ENCODE measurements at places on chromosomes 2 and 18.

- DNase-seq: peak; percentile 67
Observed at GRCh38 chr2:159968279-159968900, 94.0 kb downstream of the PLA2R1 start.

DNA sequence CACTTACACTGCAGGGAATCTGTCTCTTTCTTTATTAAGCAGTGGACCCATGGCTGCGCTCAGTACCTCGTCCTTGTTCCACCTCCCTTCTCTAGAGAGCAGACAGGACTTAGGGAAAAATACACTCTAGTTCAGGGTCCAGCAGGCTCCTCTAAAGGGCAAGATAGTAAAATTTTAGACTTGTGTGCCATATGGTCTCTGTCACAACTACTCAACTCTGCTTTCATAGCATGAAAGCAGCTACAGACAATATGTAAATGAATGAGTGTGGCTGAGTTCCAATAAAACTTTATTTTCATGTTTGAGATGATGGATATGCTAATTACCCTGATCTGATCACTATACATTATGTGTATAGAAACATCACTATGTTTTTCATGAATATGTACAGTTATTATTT, 163.1 kb downstream of the BABAM2 start:
- no peak for DNase-seq

GRCh38 chr2:23782646-23783045, 144.3 kb downstream of the ATAD2B start:
- no peak for DNase-seq

- DNase-seq: no peak
Observed at GRCh38 chr2:234075947-234076346, 25.4 kb downstream of the SPP2 start.

GRCh38 chr18:39403121-39403520, 1837.5 kb upstream of the CELF4 start:
- no peak for DNase-seq

DNA sequence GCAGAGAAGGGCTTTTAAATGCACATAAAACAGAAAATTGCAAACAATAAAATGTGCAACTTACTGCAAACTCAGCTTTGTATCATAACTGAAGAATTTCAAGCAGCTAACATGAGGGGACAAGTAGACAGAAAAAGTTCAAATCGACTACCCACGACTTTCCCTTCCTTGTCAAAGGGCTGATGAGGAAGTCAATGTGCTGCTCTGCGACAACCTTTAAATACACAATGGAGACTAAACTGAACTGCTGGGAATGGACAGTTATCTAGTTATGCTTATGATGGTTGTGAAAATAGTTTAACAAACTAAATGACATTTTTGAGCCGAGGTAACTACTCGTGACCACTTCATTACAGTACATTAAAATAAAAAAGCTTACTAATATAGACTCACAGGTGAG, 84.1 kb downstream of the INO80D start:
- no peak for DNase-seq

Data from SK-MEL-5 (cell line).